ENCODE measurements at places on chromosomes 3 and 15.

- no peak for DNase-seq
These were observed 86.7 kb upstream of the SNRPA1 start for GRCh38 chr15:101381671-101382212.

DNA sequence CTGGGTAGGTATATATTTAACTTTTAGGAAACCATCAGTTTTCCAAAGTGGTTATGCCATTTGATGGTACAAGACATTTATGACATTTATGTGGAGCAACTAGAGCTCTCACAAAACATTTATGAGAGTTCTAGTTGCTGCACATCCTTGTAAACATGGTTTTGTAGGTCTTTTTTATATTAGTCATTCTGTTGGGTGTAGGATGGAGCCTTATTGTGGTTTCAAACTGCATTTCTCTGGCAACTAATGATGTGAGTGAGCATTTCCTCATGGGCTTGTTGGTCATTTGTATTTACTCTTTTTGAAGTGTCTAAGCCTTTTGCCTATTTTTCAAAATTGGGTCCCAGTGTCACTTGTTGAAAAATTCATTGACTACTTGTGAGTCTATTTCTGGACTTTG lies 45.7 kb upstream of the MGLL start:
- DNase-seq, result no peak

DNA sequence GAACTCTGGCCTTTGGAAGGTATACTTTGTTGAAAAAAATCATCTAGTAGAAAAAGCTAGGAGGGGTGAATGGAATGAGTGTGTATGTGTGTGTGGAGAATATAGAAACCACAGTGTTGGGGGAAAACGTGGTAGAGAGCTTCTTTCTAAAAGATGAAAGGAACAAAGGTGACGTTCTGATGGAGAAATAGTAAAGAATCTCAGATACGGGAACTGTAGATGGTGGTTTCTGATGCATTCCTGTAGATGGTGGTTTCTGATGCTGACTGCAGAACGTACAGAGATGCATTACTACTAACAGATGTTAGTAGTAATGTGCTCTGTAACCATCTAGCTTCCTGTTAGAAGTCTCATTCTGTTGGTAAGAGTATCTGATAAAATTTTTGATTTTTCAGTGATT lies 60.2 kb downstream of the VPS8 start:
- no peak for DNase-seq

DNA sequence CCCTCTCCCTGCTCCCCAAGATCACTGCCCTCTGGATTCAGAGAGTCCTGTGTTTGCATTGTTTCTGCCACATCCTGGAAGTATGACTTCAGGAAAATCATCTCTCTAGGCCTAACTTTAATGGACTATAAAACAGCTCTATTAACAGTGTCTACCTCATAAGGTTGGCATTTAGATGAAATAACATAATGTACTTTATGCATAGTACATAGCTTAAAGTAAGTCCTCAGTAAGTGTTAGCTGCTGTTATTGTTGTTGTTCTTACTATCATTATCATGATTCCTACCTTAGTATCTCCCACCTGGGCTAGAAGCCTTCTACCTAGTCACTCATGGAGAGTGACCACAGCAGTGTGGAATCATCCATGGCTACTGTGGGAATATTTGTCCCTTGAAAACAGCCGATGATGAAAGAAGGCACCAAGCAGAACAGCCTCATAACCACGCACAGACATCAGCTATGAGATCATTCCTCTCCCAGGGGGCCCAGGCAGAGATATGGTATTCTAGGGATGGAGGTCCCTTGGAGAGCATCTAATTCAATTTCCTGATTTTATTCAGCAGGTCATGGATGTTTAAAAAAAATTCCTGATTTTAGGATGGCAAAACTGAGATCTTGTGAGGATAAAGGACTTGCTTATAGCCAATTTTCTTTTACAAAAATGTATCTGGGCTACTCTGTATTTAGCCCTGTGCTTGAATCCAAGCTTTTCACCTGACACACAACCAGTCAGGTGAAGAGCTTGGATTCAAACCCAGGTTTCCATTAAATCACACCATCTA lies 1.9 kb downstream of the FSD2 start:
- DNase-seq, result peak; percentile 10

DNA sequence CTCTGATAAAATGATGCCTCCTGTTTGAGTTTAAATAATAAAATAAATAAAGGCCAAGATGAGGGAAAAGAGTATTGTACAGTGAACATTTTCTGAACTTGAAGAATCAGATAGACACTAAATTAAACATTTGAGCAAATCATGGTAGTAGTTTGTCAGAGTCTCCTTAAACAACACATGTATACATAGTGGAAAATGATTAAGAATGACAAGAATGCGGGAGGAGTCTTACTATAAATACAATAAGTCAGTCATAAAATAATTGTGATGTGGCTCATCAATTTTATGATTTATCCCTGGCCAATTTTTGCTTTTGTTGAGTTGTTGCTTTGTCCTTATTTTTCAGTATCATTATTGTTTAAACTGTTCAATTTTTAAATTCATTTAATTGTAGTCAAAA lies 158.0 kb upstream of the TMC3 start:
- no peak for DNase-seq
